Cardiac septum (tissue), 1 donor: ENCODE measurements at places on chromosomes 4 and X. TPM values are rescaled to one million over a fixed set of nuclear protein-coding genes. Genes with fewer than 3 reads are reported as not detected.

- no peak for DNase-seq
Measured at GRCh38 chr4:130563185-130563888, 1467.4 kb downstream of the C4orf33 start.

GRCh38 chr4:7721984-7722551 is 217.6 kb downstream of the AFAP1 start:
- no peak for DNase-seq

GRCh38 chr4:113760094-113760794 is 1.3 kb downstream of the CAMK2D start:
- DNase-seq = no peak

DNA sequence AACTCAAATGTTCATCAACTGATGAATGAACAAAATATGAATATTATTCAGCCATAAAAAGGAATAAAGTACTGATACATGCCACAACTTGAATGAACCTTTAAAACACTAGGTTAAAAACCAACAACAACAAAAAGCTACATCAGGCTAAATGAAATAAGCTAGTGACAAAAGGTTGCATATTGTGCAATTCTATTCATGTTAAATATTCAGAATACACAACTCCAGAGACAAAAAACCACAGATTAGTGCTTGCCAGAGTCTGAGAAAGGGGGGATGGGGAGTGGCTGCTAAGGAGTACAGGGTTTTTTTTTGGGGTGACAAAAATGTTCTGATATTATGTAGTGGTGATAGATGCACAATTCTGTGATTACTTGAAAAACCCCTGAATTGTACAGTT is 58.5 kb downstream of the HAUS3 start:
- DNase-seq = no peak

ABLIM2 gene
- 22.6 TPM for total RNA-seq

NXF2B gene
- total RNA-seq = not detected

- no peak for DNase-seq
Measured at GRCh38 chr4:87953826-87954225, 21.7 kb upstream of the SPP1 start.

DNA sequence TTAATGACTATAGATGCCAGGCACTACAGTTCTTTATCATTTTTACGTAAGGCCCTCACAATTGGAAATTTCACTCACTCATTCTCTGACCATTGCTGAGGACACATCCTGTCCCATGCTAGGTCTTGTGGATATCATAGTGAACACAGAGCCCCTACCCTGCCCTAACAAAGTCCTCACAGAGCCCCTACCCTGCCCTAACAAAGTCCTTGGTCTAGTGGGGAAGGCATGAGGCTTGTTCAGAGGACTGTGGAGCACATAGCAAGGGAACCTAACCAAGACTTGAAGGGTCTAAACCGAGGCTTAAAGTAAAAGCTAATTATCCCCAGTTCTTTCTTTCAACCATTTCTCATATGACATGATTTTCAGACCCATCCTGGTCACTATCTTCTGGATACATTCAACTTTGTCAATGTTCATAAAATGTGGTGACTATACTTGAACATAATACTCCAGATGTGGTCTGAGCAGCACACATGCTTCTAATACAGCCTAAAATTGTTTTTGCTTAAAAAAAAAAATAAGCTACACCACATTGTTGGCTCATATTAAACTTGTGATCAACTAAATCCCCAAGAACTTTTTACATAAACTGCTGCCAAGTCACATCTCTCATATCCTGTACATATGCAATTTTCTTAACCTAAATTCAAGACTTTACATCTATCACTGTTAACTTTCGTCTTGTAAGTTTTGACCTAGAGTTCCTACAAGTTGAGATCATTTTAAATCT is 77.0 kb downstream of the GPC3 start:
- no peak for DNase-seq

- no peak for DNase-seq
Measured at GRCh38 chrX:12210196-12210815, 72.0 kb downstream of the FRMPD4 start.

- DNase-seq = no peak
Measured at GRCh38 chrX:129818123-129818522, 25.6 kb downstream of the ZDHHC9 start.

NEIL3 gene
- total RNA-seq = 0.16 TPM

GRCh38 chrX:107577933-107578332 is 50.4 kb upstream of the PRPS1 start:
- DNase-seq = no peak

DNA sequence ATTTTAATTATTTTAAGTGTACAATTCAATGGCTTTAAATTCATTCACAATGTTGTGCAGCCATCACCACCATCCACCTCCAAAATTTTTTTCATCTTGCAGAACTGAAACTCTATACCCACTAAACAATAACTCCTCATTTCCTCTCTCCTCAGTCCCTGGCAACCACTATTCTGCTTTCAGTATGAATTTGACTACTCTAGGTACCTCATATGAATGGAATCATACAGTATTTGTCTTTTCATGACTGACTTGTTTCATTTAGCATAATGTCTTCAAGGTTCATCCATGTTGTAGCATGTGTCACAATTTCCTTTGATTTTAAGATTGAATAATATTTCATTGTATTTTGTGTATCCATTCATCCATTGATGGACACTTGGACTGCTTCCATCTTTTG is 46.9 kb downstream of the KIF4A start:
- no peak for DNase-seq

AFF2 gene
- total RNA-seq = 0.67 TPM

CT47B1 gene
- not detected for total RNA-seq

CT45A10 gene
- not detected for total RNA-seq

ESX1 gene
- not detected for total RNA-seq

- DNase-seq = no peak
Measured at GRCh38 chr4:5203309-5203992, 152.2 kb downstream of the STK32B start.

USP17L13 gene
- not detected for total RNA-seq

GRCh38 chr4:45317276-45317675 is 590.9 kb upstream of the GNPDA2 start:
- no peak for DNase-seq

DNA sequence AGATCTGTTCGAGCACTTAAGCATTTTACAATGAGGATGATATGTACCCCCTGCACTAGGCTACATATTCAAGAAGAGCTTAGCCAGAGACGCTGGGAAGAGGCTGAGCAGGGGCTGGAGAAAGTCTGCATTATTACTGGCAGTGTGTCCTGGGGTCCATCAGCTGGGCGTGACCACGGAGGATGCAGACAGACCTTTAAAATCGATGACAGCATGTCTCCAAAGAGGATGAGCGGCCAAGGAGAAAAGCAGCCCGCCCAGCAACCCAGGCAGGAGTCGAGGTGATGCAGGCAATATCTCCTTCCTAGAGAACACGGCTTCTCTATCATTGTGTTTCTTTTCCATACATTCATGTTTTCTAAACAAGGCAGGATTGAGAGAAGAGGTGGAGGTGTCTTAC is 300.7 kb downstream of the USP46 start:
- no peak for DNase-seq

DNA sequence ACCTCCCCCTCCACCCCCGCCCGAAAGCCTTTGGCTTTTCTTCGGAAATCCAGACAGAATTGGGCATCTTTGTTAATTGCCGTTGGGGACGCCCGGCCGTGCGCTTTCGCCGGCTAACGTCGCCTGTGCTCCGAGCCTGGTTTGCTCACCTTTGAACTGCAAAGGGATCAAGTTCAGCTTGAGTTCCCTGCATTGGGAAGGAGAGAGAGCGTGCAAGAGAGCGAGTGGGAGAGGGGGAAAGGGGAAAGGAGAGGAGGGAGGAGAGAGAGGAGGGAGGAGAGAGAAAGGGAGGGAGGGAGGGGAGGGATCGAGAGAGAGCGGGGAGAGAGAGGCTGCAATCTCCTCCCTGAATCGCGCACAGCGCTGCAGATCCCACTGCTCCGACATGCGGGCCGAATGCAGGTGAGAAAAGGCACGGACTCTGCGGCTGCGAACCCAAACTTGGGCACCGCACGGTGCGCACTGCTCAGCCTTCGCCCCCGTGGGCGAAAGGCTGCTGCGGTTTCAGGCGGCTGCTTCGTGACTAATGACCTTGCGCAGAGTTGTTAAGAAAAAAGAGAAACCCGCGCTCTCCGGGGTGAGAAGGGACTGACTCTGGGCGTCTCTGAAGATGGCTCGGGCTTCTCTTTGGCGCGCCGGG is at the start of gene PCDH7:
PCDH7 (plus strand) TSS at position 349 of the 640 bp plus-strand sequence. CDS start 1,054 bp downstream, outside the sequence.
- DNase-seq = no peak

DNA sequence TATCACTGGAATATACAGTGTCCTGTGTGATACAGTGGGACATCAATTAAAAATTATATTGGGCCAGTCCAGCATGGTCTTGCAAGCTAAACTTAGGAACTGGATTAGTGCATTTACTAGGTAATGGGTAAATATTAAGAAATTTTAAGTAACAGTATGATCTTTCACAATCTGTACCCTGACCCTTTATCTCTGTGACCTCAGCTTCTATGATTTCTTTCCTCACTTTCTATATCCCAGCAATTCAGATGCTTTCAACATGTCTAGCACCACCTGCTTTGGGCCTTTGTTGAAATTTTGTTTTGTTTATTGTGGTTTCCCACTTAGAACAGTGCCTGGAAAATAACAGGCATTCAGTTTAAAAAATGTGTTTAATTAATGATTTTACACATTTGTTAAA is 2295.4 kb downstream of the ARAP2 start:
- no peak for DNase-seq

GRCh38 chrX:9286234-9286633 is 178.6 kb upstream of the TBL1X start:
- no peak for DNase-seq

DNA sequence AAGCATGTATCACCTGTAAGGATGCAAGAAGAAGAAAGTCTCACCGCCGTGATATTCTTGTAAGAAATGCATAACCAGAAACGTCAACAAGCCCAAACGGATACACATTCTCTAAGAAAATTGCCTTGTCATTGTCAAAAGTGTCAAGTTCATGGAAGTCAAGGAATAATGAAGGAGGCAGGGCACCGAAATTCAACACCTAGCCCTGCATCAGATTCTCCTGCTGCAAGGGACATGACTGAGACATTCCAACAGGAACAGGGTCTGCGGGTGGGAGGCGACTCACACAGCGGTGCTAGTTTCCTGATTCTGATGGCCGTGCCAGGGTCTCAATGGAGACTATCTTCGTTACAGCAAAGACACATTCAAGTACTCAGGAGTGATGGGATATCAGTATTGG is 26.7 kb downstream of the IRF2 start:
- DNase-seq = no peak

GRCh38 chr4:168993714-168994510 is 16.1 kb downstream of the CBR4 start:
- DNase-seq = no peak

- DNase-seq = peak; percentile 31
Measured at GRCh38 chrX:850471-850916, 219.9 kb downstream of the SHOX start.

DNA sequence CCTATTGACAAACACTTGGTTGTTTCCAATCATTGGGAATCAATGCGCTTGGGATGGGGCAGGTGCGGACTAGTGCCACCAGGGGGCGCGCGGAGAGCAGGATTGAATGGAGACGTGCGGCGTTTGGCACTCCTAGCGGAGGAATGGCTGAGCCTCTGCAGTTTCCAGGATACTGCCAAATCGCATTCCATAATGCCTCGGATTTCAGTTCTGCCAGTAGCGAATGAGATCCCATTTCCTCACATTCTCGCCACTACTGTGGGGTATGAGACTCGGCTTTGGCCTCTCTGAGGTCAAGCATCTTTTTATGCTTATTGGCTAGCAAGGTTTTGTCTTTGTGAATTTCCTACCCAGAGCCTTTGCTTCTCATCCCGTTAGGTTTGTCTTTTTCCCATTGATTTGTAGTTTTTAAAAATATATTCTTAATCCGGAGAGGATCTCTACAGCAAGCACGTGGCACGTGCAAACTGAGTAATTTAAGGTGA is 28.7 kb downstream of the CLDN34 start:
- peak; percentile 91 for DNase-seq

ABCG2 gene
- total RNA-seq = 4.4 TPM
